ENCODE measurements at places on chromosomes 16 and 17. TPM values are rescaled to one million over a fixed set of nuclear protein-coding genes. Genes with fewer than 3 reads are reported as not detected.

The ZFP3 gene
- total RNA-seq: 0.96 TPM

The SULT1A2 gene
- total RNA-seq: 0.90 TPM

- no peak for DNase-seq
Measured at GRCh38 chr16:88194397-88195268, 188.1 kb upstream of the ZNF469 start.

DNA sequence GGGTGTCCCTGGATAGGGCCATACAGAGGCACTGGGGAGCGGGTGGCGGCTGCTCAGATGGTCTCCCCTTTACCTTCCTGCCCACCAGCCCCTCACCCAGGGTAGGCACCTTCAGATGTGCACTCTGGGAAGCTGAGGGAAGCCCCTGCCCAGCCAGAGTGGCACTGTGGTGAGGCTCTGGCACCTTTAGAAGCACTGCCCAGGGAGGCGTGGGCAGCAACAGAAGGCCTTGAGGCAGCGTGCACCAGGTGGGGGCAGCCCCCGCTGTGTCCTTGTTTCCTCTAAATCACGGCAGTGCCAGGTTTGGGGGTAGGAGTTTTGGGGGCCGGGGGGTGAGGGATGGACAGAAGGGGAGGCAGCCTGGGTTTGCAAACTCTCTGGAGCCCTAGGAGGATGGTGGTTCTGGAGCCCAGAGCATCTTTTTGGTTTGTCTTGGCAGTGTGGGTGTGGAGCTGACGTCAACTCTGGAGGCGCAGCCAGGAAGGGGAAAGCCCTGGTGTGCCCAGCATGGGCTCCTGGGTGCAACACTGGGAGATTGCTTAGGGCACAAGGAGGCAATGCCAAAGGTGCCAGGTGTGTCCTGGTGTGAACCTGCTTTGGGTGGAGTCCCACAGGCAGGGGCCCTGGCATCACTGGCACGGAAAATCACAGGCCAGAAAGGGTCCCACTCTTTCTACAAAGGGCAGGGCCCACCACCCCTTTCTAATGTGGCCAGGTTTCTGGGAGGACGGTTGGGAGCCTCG is 23.1 kb upstream of the CDC42EP4 start:
- no peak for DNase-seq

DNA sequence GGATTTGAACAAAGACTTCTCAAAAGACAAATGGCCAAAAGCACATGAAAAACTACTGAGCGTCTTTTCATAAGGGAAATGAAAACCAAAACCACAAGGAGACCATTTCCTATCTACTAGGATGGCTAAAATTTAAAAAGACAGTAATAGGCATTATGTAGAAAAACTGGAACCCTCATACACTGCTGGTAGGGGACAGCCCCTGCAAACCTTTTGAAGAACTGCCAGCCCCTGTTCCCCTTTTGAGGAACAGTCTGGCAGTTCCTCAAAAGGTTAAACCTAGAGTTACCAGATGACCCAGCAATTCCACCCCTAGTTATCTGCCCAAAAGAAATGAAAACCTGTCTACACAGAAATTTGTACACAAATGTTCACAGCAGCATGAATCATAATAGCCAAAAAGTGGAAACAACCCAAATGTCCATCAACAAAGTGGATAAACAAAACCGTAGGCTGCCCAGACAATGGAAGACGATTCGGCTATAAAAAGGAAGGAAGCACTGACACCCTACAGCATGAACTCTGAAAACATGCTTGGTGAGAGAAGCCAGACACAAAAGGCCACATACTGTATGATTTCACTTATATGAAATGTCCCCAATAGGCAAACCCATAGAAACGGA is 22.9 kb downstream of the CDIP1 start:
- DNase-seq: no peak

DNA sequence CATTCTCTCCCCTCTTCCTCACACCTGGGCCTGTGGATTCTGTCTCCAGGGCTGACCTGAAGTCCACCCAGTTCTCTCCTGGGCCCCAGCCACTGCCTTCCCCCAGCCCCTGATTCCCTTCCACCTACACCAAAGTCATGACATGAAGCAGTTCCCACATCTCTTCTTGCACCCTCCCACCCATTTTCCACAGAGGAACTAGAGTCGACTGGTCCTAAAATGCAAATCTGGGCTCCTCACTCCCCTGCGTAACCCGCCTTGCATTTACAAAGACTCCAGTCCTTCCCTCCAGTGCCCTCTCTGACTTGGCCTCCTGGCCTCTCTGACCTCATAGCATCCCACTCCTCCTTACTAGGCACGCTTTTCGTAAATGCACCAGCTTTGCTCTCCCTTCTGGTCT is 14.8 kb downstream of the COX6A2 start:
- no peak for DNase-seq

GRCh38 chr16:67897231-67897630 is 4.2 kb downstream of the PSKH1 start:
- no peak for DNase-seq

DNA sequence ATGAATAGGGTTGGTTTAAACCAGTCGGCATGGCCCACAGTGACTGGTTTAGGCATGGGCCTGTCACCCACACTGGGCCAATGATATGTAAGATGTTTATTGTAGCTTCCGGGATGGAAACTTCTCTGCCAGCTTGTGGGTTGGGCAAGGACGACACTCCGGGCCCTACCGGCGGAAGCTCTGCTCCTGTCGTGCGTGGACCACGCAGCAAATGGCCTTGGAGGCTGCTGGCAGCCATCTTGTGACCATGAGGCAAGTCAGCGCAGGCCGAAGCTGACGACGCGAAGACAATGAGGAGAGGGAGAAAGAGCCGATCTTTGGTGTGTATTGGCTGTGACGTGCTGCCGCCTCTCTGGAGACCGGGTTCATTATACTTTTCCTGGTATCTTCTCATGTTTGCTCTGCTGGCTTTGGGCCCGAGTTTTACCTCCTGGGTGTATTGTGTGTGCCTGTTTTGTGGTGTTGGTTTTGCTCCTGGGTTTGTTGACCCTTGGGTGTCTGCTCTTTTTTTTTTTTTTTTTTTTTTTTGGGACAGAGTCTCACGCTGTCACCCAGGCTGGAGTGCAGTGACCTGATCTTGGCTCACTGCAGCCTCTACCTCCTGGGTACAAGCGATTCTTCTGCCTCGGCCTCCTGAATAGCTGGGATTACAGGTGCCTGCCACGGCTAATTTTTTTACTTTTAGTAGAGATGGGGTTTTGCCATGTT is 15.4 kb downstream of the SLC25A10 start:
- no peak for DNase-seq

DNA sequence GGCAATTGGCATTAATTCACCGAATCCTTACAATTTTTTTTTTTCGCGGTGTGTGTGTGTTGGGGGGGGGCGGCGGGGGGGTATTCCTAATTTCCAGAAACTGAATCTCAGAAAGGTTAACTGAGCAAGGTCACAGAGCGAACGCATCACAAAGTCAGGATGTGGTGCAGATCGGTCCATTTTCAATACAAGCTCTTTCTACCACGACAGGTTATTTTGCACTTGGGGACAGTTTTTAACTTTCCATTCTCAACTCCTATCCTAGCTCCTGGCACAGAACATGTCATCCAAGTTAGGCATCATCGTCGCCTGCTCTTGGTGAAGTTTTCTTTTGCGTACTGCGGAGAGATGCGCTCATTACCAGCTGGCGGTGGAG is 15.4 kb upstream of the ERN1 start:
- DNase-seq: no peak
